ENCODE measurements at places on chromosomes 5 and 9.

- DNase-seq, result no peak
Measured at GRCh38 chr9:38026840-38027527, 42.0 kb downstream of the SHB start.

- DNase-seq, result no peak
Measured at GRCh38 chr5:72436796-72437471, 70.3 kb downstream of the ZNF366 start.

DNA sequence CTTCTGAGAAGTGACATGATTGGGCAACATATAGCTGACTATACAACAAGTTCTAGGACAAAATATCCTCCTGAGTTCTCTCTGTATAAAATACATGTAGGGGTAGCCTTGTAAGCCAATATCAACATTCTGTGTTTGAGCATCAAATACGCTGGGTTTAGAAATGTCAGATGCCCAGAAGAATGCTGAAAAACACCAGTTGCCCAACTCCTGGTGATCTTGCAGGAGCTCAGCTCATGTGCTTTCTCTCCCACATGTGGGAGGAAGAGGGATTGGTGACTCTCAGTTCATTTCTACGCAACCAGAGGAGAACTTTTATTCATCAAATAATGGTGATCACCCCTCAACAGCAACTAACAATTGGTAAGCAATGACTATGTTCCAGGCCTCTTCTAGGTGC is 810.9 kb upstream of the ACO1 start:
- DNase-seq, result no peak

- no peak for DNase-seq
Measured at GRCh38 chr9:8628791-8629190, 829.2 kb upstream of the DMAC1 start.

GRCh38 chr5:137734962-137735554 is 831 bp downstream of the KLHL3 start:
- peak; percentile 8 for DNase-seq

Measured in T-helper 2 cell (primary cell).